ENCODE measurements at places on chromosomes 16 and 17. TPM values are rescaled to one million over a fixed set of nuclear protein-coding genes. Genes with fewer than 3 reads are reported as not detected.
A peak's percentile ranks its signal among the peaks of the same experiment; 100 is the strongest.

DNA sequence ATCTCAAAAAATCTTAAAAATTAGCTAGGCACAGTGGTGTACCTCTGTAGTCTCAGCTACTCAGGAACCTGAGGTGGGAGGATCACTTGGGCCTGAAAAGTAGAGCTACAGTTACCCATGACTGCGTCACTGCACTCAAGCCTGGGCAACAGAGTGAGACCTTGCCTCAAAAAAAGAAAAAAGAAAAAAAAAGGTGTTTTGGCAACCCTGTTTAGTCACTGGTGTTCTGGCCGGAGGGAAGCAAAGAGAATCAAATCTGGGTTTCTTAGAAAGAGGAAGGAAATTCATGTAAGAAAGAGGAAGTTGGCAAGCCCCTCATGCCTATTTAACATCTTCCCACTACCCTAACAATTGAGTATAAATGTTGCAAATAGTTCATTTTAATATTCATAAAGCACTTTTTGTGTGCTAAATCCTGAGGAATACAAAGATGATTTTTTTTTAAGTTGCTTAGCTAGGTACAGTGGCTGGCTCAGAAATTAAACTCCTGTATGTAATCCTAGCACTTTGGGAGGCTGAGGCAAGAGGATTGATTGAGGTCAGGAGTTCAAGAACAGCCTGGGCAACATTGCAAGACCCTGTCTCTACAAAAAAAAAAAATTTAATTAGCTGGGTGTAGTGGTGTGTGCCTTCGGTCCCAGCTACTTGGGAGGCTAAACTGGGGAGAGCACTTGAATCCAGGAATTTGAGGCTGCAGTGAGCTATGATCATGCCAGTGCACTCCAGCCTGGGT is 6.5 kb upstream of the USP32 start:
- no peak for DNase-seq

GRCh38 chr16:66834746-66835145 is 4.0 kb upstream of the NAE1 start:
- no peak for DNase-seq

HID1 gene
- 8.2 TPM for total RNA-seq

DNA sequence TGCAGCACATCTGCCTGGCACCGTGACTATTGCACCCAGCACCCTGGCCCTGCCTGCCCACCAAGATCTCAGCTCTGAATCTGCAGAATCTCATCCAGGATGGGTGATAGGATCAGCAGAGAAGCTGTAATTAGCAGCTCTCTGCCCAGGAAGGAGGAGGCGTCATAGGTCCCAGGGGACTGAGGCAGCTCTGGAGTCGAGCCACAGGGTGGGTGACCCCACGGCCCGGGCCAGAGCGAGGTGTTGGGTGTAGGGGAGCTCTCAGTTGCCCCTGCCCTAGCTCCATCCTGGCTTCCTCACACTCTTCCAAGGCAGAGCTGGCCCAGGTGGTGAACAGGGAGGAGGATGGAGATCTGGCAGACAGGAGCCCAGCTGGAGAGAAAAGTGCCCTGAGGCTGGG is 18.2 kb upstream of the FAM83G start:
- no peak for DNase-seq

DNA sequence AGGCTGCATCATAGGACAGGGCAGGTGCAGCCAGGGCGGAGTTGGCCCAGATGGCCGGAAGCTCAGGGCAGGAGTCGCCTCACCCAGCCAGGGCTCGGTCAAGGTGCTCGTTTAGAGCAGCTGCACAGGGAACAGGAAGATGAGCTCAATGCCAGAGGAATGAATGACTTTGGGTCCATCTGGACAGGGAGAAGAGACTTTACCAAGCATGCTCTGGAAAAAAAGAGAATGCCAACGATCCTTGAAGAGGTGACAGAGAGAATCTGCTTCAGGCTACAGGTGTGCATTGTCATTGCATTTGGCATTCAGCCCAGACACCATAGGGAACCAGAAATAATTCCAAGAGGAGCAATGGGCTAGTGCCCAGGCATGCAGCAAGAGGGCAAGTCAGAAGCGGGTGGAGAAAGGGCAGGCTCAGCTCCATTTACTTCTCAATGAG is 6.7 kb upstream of the MPP3 start:
- DNase-seq: peak; percentile 46
